ENCODE measurements at places on chromosomes 3 and 15.

DNA sequence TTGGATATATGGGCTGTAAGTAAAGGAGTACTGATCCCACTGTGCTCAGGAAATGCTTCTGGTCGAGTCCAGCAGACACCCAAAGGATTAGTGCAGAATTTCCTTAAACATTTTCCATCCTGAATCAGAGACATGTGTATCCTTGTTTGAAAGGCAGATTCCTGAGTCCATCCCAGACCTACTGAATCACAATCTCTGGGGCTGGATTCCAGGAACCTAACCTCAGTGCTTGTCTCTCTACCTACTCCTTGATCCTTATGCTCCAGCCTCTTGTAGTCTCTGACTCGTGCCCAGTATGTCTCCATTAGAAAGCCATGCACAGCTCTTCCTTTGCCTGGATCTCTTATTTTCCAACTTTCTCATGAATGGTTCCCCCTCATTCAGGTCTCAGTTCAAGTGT lies 585.8 kb downstream of the NLGN1 start:
- no peak for DNase-seq

- no peak for DNase-seq
Measured at GRCh38 chr15:65812916-65813315, 20.8 kb upstream of the DENND4A start.

GRCh38 chr15:36392676-36393266 lies 186.7 kb upstream of the CDIN1 start:
- DNase-seq = no peak

GRCh38 chr3:88113311-88114162 lies 36.2 kb upstream of the C3orf38 start:
- DNase-seq = peak; percentile 21

DNA sequence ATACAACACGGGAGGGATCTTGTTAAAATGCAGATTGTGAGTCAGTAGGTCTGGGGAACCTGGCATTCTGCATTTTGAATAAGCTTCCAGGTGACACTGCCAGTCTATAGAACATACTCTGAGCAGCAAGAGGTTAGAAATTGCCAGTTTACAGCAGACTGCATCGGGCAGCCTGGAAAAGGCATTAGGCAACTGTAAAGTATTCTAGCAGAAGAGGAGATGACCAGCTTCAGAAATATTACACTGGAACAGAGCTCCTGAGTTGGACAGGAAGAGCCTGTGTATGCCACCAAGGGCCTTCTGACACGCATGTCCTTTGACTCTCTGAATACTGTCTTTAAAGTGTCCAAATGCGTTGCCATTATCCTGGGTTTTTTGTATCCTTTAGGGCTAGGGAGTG lies 2.5 kb upstream of the ACAN start:
- no peak for DNase-seq

DNA sequence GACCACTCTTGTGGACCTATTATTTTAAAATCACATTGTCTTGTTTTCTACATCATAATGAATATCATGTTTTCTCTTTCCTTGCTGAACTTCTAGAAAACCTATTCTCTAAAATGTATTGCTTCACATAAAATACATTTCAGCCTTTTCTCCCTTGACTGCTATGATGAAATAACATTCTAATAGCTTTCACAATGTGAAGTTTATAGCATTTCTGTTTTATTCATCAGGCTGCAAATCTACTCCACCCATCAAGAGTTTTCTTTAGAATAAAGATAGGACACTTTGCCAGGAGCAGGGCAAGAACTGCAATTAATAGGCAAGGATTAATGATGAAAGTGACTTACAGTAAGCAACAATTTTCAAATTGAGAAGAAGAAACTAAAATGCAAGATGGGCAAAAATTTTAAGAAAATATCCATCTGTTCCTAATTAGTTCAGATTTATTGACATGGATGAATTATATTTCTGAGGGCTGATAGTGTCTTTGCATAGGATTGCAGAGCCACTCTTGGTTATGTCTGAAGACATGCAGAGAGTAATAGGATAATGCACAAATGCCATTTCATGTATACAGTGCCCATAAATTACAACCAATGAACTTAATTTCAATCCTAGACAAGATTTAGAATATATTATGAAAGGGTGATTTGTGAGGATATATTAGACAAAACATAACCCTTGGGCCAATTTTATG lies 21.7 kb downstream of the LEKR1 start:
- DNase-seq = no peak

Measured in kidney epithelial cell (primary cell).